Activated CD4-positive, alpha-beta T cell treated with anti-CD3 and anti-CD28 coated beads for 24 hours (primary cell): ENCODE measurements at places on chromosomes 13 and 19.

GRCh38 chr19:858868-859843 lies at the start of gene CFD:
Gene CFD (plus strand): TSS chr19:859664. CDS start chr19:859690, 26 bp downstream.
- no peak for DNase-seq

DNA sequence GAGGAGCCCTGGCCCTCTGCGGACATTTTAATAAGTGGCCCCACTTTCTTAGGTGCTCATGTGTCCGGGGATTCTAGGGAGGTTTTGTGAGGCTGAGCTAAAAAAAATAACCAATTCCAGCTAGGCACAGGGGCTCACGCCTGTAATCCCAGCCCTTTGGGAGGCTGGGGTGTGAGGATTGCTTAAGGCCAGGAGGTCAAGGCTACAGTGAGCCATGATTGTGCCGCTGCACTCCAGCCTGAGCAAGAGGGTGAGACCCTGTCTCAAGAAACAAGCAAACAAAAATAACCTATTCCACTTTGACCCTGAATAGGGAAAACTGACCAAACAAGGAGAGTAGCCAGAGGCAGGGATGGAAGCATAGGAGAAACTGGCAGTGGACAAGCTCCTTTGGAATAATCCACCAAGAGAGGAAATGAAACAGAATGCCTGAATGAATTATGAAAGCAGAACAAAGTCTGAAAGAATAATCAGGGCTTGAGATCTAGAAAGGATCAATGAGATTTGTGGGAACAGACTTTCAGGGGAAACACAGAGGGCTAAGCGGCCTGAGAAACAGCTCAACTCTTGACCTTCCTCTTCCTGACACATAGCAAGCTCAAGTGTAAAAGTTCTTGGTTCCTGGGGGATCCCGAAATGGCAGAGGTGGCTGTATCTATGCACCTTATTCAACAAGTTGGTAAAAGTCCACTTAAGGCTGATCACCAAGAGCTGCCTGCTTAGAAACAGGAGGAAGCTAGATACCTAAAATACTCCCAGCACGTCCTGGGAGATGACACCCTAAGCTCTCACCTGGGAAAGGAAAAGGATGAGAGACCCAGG lies 30.1 kb upstream of the FFAR2 start:
- DNase-seq: no peak

- DNase-seq: peak; percentile 9
These were observed 82.4 kb downstream of the GGACT start for GRCh38 chr13:100506154-100506553.

DNA sequence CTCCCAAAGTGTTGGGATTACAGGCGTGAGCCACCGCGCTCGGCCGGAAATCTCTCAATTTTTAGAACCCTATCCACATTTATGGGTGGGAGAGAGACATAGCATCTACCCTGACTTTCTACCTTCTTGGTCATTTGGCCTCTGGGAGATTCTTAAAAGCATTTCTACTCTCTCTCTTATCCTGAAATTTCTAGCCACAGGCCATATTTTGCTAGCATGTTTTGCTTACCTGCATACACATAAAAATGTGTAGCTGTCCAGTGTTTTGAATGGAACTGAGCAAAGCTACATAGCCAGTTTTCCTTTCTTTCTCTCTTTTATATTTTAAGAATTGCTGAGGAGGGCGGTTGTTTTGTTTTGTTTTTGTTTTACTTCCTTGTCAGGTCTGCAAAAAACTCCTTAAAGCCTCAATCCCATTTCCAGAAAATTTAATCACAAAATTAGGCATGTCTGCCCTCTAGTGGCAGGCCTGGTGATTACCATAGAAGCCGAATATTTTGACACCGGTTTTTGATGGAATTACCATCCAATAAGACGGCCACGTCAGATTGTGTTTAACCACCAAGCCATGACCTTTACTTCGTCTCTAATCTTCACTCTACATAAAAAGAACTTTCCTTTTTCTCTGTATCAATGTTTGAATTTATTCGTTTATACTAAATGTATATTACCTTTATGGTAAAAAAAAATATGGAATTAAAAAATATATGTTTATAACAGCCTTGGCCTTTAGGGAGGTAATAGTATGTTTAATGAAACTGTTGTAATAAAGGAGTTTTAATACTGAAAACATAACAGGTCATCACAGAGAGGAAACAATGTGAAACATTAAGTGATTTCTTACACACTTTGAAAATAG lies 34.4 kb upstream of the OXGR1 start:
- peak; percentile 25 for DNase-seq

DNA sequence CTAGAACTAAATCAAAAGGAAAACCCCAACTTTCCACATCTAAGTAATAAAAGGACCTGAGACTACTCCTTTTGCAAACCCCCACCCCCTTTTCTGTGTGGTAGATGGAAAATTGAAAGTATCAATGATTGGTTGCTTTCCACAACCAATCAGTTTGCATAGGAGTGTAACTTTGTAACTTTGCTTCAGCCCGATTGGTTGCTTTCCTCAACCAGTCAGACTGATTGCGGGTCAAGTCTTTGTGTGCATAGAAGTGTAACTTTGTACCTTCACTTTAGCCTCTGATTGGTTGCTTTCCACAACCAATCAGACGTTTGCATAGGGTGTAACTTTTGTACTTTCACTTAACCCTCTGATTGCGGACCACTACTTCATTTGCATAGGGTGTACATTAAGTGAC lies 8.0 kb upstream of the B3GLCT start:
- no peak for DNase-seq

- no peak for DNase-seq
These were observed 21.9 kb upstream of the SLC35E1 start for GRCh38 chr19:16594131-16594586.

GRCh38 chr13:74184283-74184682 lies 50.1 kb upstream of the KLF12 start:
- DNase-seq: no peak

DNA sequence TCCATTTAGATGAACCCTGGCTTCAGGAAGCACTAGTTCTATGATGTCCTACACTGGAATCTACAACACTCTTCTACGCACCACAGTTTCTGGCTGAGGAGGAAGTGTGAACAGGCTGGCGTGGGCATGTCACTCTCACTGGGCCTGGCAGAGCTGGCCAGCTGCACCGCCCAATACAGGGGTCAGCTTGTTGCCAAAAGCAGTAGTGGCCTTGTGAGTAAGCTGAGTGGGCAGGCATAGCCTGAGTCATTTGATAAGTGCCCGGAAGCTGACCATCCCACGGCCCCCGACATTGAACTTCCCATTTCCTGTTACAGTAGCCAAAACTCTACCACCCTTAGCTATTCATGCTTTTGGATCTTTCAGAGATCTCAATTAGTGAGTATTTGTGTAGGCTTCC lies 240.9 kb upstream of the SERP2 start:
- no peak for DNase-seq

DNA sequence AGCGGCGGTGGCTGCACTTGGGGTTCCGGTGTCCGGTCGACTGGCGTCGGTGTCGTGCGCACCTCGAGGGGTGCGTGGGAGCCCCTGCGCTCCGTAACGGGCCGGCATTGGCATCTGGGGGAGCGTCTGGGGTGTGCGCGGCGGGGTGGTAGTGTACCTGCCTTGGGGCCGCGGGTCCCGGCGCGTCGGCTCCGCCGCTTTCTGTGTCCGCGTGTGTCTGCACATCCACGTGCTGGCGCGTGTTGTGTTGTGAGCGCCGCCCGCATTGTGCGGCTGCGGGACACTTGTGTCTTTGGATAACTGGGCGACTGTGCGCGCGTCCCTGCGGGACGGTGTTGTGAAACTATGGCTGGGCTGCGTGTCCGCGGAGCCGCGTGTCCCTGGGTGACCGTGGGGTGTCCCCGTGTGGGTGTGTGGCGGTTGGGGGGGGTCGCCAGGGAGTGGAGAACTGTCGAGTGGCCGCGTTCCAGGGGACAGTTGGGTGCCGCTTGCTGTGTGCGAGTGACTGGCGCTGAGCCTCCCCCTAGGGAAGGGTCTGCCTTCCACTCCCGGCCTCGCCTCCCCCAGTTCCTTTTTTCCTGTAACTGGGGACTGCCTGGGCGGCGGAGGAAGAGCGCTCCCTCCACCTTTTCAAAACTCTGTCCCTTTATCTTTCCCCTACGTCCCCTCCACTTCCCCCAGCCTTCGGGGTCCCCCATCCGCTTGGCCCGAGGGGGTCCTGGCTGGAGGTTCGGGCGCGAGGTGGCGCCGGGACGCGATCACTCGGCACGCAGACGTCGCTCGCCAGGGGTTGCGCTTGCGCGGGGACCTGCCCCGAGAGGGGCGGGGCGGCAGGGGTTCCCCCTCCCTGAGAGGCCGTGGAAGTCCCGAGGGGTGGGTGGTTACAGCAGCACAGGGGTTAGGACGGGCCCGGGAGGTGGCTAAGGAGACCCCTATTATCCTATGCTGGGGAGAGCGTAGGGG lies 5.7 kb upstream of the NFIC start:
- peak; percentile 70 for DNase-seq

- no peak for DNase-seq
These were observed 21.5 kb downstream of the EBPL start for GRCh38 chr13:49669735-49670309.

DNA sequence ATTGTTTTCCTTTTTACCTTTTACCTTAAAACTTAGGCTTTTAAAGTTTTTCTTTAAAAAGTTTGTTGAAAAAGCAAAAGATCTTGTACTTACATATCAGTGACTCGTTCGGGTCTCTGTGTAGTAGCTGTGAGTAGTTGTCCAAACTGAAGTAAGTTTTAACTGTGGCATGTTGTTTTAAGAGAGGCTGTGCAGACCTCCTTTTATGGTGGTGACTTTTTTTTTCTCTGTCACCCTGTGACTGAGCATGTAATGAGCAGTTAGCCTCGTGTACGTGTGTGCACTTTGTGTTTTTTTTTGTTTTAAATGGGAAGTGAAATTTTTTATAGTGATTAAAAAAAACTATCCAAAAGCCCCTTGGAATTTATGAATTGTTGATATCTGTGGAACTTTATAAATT lies at the start of gene GPR183:
Gene GPR183, minus strand, starts transcription at position 153 of the 400 bp plus-strand sequence. CDS start 11,254 bp downstream, outside the sequence.
- no peak for DNase-seq

DNA sequence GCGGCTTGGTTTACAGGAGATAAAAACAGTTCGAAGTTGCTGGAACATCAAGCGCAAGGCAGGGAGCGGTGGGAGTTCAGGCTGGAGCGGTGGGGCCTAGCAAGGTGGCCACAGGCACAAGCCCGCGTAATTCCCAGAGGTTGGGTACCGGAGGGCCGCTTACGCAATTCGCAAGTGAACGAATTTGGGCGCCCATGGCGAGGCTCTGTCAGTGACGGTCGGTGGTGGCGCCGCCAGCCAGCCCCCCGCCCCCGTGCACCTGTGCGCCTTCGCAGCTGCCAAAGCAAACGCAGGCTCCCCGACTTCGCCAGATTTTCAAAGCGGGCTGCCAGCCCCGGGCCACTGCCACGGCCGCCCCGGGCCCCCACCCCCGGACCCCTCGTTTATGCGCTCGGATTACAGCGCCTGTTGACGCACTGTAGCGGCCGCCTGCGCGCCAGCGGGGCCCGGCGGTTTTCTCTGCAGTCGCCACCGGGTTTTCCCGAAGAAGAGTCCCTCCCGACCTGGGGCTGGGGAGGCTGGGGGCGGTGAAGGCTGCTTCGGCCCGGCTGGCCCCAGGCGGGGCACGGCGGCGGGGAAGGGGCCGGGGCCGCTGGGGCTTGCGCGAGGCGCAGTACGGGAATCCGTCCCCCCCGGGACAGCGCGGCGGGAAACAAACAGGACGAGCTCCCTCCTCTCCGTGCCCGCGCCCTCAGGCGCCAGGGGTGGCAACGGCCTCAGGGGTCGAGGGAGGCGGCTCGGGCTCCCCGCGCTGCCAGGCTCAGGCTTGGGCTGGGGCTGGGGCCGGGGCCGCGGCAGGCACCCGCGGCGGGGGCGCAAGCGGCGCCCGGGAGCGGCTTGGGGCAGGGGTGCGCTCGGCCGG lies 709 bp downstream of the N4BP2L1 start:
- DNase-seq: peak; percentile 35
